ENCODE measurements at places on chromosomes 13 and 19. TPM values are rescaled to one million over a fixed set of nuclear protein-coding genes. Genes with fewer than 3 reads are reported as not detected.

GRCh38 chr13:30551189-30551588 is 66.5 kb upstream of the USPL1 start:
- DNase-seq = no peak

DNA sequence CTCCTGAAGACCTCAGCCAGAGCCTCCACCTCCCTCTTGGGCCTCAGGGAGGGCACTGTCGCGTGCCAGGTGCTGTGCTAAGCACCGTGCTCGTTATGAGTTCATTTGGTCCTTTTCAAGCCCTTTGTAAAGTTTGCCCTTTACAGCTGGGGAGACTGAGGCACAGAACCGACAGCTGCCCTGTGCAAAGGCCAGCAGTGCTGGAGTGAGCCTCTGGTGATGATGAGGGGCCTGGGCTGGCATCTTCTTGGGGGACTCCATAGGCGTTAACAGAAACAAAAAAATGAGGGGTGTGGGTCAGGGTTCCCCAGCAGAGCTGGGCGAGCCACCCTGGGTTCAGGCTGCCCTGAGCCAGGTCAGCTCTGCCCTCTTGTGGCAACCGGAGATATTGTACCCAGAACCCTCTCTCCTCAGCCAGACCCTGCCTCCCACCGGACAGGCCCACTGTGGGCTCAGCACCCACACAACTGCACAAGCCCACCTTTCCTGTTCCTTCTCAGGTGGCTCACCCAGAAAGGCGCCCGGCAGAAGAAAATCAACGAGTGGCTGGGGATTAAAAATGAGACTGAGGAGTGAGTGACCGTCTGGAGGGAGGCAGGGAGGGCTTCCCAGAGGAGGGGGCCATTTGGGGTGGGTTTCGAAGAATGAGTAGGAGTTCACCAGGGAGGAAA is 5.5 kb upstream of the IFI30 start:
- no peak for DNase-seq

DNA sequence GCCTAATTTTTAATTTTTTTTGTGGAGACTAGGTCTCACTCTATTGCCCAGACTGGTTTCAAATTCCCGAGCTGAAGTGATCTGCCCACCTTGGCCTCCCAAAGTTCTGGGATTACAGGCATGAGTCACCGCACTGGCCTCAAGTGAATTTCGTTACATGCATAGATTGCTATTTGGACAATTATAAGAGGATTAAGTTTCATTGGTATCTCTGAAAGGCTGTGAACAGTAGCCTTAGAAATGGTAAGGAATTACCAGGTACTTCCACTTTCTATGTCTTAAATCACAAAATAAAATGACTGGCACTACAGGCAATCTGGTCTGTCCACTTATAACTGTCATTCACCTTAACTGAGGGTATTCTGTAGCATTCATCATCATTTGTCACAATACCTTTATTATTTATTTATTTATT is 2.9 kb upstream of the CCDC9 start:
- no peak for DNase-seq

- no peak for DNase-seq
Measured at GRCh38 chr13:23377983-23378632, 55.4 kb downstream of the SACS start.

OR10H3 gene
- polyA plus RNA-seq = not detected

NOTCH3 gene
- 102 TPM for polyA plus RNA-seq

STARD13 gene
- polyA plus RNA-seq = 21.3 TPM

YJEFN3 gene
- 11.6 TPM for polyA plus RNA-seq

RAB4B gene
- polyA plus RNA-seq = 8.8 TPM

Data from left kidney (tissue), 8 donors.